ENCODE measurements at places on chromosomes 5 and 9.

- no peak for DNase-seq
These were observed 12.7 kb upstream of the LIFR start for GRCh38 chr5:38569180-38569579.

- no peak for DNase-seq
These were observed 8.6 kb upstream of the FIBCD1 start for GRCh38 chr9:130947618-130948140.

- DNase-seq, result no peak
These were observed 58.6 kb downstream of the CAMK4 start for GRCh38 chr5:111282798-111283197.

GRCh38 chr9:136728548-136729123 is 14.1 kb downstream of the LCN10 start:
- no peak for DNase-seq

GRCh38 chr9:136237486-136238341 is 7.9 kb downstream of the QSOX2 start:
- DNase-seq, result no peak

DNA sequence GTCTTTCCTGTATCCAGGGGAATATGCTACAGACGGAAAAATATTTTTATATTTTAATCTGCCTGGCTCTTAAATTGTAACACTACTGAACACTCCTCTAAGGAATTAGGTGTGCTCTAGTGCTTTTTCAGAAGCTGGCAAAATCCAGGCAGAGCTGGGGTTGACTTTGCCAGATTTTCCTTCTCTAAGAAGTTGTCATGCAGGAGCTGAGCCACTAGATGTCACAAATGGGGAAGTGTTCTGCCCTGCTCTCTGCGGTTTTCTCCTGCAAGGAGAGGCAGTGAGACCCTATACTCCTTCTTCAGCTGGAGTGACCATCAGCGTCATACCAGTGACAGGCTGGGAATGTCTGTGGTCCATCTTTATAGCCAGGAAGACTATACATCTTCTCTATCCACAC is 112.5 kb downstream of the HAPLN1 start:
- no peak for DNase-seq

DNA sequence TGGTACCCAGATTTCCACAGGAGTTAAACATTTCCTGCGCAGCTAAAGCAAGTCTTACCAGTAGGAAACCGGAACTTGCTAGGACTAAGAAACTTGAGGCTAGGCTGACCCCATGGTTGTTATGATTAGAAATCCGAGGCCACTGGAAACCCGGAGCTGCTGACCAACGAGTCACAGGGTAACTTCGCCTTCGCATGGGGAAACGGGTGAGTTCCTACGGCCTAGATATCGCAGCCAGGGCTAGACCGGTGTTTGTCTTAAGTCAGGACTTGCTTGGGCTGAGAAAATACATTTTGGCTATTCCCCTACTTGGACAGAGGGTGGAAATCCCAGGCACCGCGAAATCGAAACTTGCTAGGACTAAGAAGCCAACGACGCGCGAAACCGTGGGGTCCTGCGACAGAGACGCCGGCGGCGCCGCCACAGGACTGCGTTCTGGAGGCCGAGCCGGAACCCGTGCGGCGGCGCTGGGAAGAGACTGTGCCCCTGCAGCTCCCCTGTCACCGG is 1.6 kb upstream of the ANXA2R start:
- peak; percentile 48 for DNase-seq

- DNase-seq, result no peak
These were observed 64.7 kb upstream of the CTSL start for GRCh38 chr9:87661241-87661640.

- no peak for DNase-seq
These were observed 132.5 kb downstream of the CACNA1B start for GRCh38 chr9:138009803-138010690.

DNA sequence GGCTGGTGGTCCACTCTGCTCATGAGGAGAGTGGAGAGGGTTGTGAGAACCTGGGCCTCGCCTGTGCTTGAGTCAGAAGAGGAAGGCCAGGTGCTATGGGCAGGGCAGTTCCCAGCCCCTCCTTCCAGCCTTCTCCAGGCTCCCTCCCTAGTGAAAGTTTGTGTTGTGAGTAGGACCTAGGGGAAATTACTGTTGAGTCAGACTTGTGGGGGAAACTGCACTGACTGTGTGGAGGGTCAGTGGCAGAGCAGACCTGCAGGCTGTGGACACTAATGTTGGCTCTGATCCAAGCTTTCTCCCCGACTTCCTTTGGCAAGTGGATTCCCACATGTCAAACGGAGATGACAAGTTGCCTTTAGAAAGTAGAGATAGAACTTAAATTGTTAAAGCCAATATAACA is 102.6 kb downstream of the ARHGAP26 start:
- DNase-seq, result no peak

- no peak for DNase-seq
These were observed 207.3 kb downstream of the TMEM38B start for GRCh38 chr9:105901514-105902109.

- no peak for DNase-seq
These were observed 58.4 kb upstream of the GRHPR start for GRCh38 chr9:37364136-37364535.

- DNase-seq, result no peak
These were observed 32.4 kb upstream of the CEP120 start for GRCh38 chr5:123455640-123456039.

DNA sequence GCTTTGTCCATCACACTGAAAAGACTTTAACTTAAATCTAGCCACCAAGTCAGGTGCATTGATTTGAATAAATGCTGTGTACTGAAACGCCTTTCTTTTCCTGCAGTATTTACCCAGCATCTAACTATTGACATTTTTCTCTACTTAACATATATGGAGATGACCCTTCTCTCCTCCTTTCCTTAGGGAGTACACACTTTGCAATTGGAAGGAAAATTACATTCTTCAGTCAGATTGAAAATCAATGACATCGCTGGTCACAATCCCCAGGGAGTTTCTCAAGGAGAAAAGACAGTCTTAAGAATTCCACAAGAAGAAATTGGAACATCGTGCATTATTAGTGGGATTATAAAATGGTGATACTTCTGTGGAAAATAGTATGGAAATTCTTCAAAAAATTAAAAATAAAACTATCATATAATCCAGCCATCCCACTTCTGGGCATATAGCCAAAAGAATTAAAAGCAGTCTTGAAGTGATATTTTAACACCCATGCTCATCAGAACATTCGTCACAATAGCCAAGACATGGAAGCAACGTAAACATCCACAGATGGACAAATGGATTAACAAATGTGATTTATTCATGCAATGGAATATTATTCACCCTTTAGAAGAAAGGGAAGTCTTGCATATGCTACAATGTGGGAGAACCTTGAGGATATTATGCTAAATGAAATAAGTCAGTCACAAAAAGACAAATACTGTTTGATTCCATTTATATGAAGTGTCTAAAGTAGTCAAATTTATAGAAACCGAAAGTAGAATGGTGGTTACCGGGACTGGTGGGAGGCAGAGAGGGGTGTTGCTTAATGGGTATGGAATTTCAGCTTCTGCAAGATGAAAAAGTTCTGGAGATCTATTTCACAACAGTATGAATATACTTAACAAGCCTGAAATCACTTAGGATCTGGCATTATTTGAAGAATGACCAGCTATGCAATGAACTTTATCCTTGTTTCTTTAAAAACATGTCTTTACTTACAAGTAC is 14.3 kb upstream of the FREM1 start:
- no peak for DNase-seq

DNA sequence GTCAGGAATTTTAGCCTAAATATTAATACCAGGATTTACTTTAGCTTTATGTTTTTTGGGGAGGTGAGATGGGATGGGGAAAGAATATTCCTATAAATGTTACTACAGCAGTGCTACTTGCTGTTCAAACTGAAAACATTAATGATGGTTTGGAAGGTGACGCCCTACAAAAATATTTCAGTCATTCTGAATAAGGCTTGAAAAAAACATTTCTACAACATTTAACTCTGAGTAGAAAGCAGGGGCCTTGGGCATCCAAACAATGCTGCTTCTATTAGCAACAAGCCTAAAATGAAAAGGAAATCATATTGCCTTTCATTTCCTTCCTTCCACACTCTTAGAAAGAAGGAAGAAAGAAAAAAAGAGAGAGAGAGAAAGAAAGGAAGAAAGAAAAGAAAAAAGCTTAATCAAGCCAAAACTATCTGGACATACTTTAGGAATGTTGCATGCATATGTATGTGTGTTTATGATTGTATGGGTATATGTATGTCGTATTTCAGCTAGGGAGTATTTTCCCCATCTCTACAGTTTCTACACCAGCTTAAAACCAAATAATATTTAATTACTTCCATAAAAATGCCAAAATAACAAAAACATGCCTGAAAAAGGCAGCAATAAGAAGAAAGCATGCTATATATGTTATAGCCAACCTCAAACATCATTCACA is 16.3 kb upstream of the DAB2 start:
- no peak for DNase-seq

- DNase-seq, result no peak
These were observed 542.1 kb downstream of the PRR16 start for GRCh38 chr5:121006217-121006616.

- DNase-seq, result no peak
These were observed 22.8 kb downstream of the ITK start for GRCh38 chr5:157203417-157203816.

DNA sequence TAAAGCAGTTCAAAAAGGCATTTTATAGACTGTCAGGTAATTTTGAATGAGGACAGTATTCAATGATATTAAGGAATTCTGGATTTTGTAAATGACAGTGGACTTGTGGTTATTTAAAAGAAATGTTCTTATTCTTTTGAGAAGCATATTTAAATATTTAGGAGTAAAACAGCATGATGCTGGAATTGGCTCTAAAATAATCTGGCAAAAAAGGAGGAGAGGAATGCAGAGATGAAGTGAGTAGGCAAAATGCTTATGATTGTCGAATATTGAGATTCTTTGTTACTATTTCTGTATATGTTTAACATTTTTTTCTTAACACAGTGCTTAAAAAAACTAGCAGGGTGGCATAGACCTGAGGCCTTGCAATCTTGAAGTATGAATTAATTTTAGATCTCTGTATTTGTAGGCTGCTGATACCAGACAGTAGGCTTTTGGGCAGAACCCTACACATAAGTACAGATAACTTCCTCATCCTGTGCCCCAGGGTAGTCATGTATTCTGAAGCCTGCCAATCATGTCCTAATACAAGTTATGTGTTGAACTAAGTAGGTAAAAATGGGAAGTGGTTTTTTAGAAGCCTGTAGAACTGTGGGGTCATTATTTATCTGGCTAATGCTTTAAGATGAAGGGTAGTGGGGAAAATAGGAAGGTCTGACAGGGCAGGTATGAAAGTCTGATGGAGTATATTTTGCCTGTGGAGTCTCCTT is 9.4 kb downstream of the CD180 start:
- no peak for DNase-seq

- DNase-seq, result no peak
These were observed 109.3 kb upstream of the CPEB4 start for GRCh38 chr5:173778784-173779304.

DNA sequence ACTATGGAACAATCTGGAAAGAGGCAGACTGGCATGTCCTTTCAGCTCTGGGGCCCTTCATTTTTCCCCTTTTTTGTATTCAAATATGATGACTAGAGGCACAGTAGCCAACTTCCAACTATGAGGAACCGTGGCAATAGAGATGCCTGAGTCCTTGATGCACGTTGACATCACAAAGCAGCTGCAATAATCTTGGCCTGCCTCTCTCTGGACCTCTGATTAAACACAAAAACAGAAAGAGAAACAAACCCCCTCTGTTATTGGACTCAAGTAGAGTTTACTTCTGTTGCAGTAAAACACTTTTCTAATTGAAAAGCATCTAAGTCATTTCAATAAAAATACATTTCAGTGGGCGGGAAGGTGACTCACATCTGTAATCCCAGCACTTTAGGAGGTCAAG is 122.2 kb upstream of the GRAMD2B start:
- no peak for DNase-seq

DNA sequence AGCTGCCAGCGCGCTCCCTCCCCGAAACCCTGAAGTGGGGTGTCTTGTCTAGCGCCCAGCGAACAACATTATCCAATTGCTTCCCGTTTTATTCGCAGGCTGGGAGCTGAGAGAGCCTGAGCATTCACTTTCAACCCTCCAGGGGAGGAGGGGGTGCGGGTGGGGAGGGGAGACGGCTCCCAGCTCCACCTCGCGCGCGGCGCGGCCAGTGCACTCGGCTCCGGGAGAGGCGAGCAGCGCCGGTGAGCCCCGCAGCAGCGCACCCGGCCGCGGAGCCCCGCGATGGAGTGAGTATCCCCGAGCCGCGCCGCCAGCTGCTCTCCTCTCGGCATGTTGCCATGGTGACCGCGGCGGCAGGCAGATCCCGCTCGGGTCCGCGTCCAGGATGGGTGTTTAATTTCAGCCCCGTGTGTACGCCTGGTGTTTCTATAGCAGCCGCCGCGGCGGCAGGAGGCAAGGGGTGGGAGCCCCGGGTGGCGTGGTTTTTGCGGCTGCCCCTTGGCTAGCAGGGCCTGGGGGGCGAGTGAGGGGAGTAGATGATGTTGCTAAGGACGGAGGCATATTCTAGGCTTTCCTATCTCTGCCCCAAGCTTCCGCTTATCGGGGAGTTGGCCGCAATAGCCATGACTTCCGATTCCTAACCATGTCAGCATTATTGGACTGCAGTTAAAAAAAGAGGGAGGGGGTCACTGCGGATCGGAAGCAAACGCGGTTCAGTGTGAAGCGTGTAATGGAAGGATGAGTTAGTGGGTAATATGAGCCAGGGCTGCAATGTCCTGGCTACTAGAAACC is 139.2 kb upstream of the PALM2AKAP2 start:
- no peak for DNase-seq

GRCh38 chr5:107743373-107744000 is 72.8 kb upstream of the EFNA5 start:
- no peak for DNase-seq

DNA sequence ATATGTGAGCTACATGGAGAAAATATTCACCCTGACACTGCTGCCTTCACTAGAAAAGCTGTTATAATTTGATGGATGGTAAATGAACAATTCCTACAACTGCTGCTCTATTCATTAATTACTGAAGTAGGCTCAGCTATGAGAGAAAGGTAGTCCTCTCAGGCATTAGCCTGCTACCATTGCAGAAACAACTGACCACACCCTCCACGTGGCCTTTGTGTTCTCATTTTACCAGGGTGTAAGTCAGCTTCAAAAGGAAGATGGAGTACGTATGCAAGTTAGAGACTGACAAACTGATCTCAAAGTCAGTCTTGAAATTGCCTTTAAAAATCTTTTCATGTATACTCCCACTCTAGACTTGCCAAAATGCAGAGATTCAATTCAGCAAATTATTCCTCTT is 26.3 kb upstream of the TPD52L3 start:
- no peak for DNase-seq

GRCh38 chr5:73748510-73749400 is 122.8 kb downstream of the ARHGEF28 start:
- no peak for DNase-seq

GRCh38 chr9:135618866-135619598 is 20.3 kb downstream of the GLT6D1 start:
- no peak for DNase-seq

- DNase-seq, result no peak
These were observed 41.8 kb downstream of the MUSK start for GRCh38 chr9:110710420-110710819.

DNA sequence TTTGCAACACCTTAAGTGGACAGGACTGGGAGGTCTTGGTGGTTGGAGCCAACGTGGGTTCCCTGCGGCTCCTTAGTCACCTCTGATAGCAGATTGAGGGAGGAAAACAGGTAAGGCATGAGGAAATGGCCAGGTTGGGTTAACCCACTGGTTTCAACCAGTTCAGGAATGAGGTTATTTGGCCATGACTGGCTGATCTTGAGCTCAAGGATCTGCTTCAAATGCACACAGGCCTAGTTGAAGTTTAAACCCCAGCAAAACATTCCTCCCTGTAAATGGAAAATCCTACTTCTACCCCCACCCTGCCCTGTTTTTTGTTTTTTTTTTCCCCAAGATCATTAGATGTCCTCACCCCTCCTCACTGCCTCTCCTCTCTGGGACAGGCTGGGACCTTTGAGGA is 3.2 kb upstream of the NUP214 start:
- DNase-seq, result no peak
